Neural progenitor cell (in vitro differentiated cells): ENCODE measurements at places on chromosomes 4 and X.

DNA sequence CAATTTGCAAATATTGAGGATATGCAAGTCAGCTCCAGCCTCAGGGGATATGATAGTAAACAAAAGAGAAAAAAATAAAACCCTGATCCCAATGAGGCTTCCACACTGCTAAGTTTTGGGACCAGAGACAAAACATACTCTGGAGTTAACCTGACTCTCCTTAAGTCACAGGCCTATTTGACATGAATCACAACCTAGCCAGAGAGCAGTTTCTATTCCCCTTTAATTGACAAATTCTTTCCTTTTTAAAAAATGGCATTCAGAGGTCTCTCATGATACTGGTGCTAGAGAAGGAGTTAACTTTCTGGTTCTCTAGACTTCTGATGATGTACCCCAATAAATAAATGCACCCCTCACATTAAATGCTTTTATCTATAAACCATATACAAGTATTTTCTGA, 8.8 kb downstream of the ACSL1 start:
- DNase-seq: no peak

DNA sequence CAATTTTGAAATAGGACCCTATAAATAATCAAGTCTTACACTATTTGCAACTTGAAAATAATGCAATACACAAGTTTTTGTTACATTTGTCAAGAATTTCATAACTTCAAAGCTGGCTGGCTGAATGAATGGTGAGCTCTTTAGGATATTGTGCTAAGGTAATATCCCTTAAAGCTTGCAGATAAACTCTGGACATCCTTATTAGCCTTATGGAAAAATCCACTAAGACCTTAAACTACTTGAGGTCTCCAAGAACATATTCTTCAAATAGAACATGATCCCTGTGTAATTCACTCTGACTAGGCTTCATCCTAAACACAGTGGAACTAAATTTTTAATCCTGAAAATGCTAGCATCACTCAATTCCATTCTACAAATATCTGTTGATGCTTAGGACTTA, 199.3 kb downstream of the PACRGL start:
- DNase-seq: no peak

- no peak for DNase-seq
Observed at GRCh38 chr4:187118602-187119120, 395.0 kb upstream of the FAT1 start.

DNA sequence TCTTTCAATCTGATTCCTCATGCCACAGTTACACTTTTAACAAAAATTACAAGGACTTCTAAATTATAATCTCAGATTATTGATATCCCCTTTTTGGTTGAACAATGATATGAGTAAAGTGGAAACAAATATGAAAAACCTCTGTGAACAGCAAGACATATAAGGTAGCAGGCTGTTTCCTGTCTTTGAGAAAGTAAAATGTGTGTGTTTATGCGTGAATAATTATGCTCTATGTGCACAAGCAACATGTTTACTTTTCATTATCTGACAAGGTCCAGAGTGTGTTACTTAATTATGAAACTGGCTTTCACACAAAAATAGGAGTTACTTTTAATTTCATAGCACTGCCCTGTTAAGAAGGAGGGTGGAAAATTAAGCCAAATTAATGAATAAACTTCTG, 43.1 kb downstream of the DDIT4L start:
- no peak for DNase-seq

- no peak for DNase-seq
Observed at GRCh38 chrX:149629730-149630387, 1.7 kb downstream of the TMEM185A start.

GRCh38 chrX:148670277-148670676, 169.9 kb downstream of the AFF2 start:
- DNase-seq: no peak

- DNase-seq: no peak
Observed at GRCh38 chr4:42415281-42415680, 18.0 kb downstream of the SHISA3 start.
